ENCODE measurements at places on chromosomes 11 and 22.

- DNase-seq = no peak
Observed at GRCh38 chr11:113173126-113173525, 141.3 kb upstream of the TTC12 start.

DNA sequence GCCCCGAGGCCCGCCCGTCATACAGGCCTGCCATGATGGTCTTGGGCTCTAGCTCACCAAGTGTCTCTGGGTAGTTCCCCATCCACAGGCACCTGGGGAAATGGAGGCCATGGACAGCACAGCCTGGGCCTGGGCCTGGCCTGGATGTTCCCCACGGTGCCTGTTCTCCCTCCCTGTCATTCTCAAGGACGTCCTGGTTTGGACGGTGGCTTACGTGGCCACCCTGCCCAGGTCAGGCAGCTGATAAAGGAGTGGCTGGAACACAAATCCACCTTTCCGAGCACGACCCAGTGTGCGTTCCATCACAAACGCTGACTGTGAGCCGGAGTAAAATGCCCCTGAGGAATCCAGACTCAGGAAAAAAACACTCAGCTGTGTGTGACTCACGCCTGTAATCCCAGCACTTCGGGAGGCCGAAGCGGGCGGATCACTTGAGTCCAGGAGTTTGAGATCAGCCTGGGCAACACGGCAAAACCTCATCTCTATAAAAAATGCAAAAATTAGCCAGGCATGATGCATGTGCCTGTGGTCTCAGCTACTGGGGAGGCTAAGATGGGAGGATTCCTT lies 41.2 kb upstream of the TESMIN start:
- DNase-seq = no peak

DNA sequence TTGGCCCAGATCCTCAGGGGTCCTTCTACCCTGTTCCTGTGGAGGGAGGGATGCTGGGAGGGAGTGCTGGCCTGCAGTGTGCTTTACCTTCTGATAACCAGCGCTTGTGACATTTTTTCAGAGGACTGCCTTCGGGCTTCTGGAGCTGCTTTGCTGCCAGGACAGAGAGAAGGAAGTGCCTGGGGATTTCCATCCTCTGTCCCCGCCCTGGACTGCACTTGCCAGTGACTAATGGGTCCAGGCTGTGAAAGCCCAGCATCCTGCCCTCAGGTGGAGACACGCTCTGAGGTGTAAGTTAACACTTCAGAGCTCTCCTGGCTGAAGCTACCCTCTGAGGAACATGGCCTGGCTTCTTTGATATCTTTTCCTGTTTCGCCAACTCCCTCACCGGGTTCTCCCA lies 158.7 kb upstream of the SYT13 start:
- no peak for DNase-seq

- no peak for DNase-seq
Observed at GRCh38 chr11:8288824-8289491, 25.3 kb upstream of the LMO1 start.

- peak; percentile 14 for DNase-seq
Observed at GRCh38 chr11:125679397-125679796, 1.2 kb downstream of the ACRV1 start.

- DNase-seq = no peak
Observed at GRCh38 chr11:2345050-2345449, 32.1 kb upstream of the CD81 start.

DNA sequence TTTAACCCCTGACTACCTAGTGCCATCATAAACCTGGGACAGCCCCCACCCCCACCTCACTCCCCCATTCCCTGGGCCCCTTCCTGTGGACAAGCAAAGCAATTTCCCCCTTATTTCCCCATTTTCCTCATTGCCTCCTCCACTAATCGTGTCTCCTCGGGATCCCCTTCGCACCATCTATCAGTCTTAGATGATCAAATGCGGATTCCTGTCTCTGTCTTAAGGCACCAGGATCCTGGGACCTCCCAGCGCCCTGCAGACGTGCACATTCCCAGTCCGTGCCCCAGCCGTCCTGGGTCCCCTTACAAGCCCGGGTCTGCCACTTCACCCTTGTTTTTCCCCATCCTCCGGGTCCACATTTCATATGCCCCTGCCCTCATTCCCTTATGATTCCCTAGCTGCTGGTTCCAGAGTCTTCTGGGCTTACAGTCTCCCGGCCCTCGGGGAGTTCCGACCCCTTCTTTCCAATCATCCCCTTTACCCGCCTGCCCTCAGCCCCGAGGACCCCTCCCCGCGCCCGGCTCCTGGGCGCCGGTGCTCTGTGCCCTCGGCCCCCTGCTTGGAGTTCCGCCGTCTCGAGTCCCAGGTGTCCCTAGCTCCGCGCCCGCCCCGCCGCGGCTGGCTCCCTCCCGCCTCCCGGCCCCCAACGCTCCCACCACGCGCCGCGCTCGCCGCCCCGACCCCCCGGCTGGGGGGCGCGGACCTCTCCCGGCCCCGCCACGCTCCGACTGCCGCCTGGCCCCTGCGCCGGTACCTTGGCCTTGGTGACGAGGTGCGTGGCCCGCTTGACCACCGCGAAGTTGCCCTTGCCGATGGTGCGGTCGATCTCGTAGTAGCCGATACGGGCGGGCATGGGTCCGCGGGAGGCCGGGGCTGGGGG lies 599 bp downstream of the SIK3 start:
- peak; percentile 68 for DNase-seq

All from germinal center (tissue), 1 donor.